ENCODE measurements at places on chromosomes 1 and 21.

GRCh38 chr1:245201201-245201600, 46.4 kb downstream of the KIF26B start:
- DNase-seq, result no peak

DNA sequence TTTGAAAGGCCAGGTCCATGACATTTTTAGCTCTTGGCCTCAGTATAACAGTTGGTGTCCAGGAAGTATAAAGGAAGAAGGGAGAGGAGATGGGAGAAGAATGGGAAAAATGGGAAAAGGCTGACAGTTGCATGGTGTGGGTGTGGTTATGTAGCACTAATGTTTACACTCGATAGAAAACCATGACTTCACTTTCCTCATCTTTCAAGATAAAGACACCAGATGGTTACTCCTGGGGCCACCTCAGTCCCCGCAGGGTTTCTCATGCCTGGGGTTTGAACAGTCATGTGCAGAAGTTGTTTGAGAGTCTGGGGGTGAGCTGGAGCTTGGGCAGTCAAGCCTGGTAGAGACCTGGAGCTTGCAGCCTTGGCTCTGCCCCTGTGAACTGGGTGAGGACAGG, 7.9 kb downstream of the PGBD2 start:
- DNase-seq, result no peak

DNA sequence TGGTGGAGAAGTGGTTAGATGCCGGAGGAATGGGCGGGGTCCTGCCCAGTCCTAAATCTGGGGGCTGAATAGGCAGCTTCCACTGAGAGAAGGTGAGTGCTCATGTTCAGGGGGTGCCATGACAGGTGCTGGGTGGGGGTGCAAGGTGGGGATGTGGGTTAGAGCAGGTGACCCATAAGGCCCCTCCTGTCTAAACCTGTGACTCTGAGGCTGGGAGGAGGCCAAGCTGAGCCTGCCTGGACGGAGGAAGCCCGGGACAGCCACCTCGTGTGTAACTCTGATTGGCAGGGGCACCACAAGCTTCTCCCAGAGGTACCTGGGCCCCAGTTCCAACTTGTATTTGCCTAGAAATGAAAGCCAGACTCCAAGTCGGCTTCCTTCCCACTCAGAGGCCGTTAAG, 10.7 kb downstream of the GPR157 start:
- no peak for DNase-seq

- DNase-seq, result no peak
These were observed 40.1 kb upstream of the TMPRSS15 start for GRCh38 chr21:18443701-18444100.

GRCh38 chr1:78053498-78053897, 7.7 kb downstream of the GIPC2 start:
- DNase-seq, result no peak

All from HTR-8/SVneo (cell line).